EH (cell line): ENCODE measurements at places on chromosomes 1 and 21.

- DNase-seq: no peak
Measured at GRCh38 chr21:42566524-42567213, 53.0 kb downstream of the SLC37A1 start.

GRCh38 chr21:27648560-27648959 lies 681.7 kb upstream of the ADAMTS5 start:
- DNase-seq: peak; percentile 85

DNA sequence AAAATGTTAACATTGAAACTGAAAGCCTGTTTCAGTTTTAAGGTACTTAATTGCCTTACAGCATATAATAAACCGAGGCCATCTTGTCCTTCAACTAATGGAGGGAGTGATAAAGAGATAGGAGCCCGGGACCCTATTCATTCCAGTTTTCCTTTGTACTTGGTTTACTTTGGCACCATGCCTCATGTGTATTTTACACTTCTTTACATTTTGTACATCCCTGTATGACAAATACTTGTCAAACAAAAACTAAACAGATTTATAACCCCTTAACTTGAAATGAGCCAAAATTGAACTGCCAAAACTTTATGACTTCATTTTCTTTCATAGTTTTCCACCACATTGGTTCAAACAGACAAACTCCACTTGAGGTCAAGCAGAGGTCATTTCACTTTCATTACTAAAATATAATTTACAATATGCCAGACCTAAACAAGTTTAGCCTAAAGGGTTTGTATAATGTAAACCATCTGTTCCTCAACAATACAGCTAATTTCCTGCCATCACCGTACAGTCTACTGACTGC lies 30.9 kb upstream of the UBE2U start:
- DNase-seq: peak; percentile 66

DNA sequence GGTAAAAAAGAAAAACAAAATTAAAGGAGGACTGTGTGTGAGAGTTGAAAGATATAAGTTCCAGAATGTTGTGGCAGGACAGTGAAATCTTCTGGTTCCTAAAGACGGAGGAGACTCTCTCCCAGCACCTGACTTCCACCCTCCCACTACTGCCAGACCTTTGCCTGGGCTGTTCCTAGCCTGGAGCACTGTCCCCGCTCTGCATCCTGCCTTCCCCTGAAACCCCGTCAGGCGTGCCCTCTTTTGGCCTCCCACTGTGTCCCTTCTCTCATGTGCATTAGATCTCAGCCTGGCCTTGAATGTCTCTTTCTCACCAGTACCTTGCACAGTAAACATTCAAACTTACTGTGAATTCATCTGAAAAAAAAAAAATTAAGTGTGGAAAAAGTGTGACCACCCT lies 74.1 kb downstream of the VPS26C start:
- no peak for DNase-seq
